Coronary artery (tissue), 2 donors: ENCODE measurements at places on chromosomes 16 and 17.

- DNase-seq = no peak
These were observed 3.9 kb upstream of the KCNJ16 start for GRCh38 chr17:70071127-70071526.

DNA sequence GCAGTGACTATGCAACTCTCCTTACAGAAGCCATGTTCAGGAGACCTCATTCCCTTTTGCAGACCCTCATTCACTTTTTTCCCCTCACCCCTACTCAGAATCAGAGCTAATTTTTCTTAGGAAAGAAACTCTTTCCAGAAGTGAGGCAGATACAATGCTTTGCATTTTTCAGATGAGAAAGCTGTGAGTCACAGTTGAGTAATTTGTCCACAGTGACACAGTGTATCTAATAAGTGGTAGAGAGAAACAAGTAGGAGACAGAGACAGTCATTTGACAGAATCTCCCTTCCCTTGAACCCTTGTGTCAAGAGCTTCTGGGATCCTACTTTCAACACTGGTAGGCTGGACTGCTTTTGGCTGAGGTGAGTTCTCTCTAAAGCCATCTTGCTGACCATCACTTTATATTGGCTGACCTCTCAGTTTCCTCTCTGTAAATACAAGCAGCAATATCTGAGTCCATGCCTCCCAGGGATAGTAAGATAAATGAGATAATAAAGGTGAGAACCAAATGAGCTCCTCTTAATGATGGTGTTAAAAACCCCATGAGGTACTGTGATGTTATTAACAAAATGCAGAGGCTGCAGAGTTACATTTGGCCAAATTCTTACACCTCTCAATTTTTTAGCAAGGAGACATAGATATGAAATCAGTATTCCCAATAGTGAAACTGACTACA lies 130.8 kb downstream of the CA10 start:
- DNase-seq = no peak

DNA sequence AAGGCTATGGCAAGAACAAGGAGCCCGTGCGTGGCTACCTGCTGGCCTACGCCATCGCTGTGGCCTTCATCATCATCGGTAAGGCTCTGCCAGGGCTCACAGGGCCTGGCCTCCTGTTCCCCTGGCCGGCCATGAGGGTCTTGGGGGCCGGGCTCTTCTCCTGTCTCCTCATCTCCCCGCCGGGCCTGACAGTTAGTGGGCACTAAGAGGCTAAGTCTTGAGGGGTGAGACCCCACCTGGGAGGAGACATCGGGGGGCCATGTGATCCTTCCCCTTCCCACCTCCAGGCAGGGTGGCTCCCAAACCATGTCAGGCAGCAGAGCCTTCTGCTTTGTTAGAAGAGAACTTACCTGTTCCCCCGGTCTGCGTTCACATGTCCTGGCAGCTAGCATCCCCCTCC lies 15.2 kb downstream of the SLC12A3 start:
- DNase-seq = no peak

GRCh38 chr17:42354956-42355843 lies 33.0 kb downstream of the STAT3 start:
- no peak for DNase-seq

GRCh38 chr17:76538281-76538931 lies 897 bp upstream of the CYGB start:
- DNase-seq = peak; percentile 73

DNA sequence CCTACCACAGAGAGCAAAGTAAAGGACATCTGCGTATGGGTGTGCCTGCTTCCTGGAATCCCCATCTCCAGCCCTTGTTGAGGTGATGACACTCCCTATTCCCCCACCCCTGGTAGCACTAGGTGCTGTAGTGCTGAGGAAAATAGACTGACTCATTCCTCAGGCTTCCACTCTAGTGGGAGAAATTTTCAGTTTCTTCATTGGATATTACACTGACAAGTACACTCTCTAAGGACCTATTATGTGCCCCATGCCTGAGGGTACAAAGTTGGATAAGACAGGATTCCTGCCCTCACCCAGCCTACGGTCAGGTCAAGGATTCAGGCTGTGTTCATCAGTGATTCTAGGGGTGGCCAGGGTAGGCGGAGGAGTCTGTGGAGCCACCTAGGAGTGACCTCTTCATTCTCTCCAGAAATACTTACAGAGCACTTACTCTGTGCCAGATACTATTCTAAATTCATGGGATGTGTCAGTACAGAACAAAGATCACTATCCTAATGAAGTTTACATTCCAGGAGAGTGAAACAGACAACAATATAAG lies 4.5 kb upstream of the ZC3H7A start:
- DNase-seq = no peak

DNA sequence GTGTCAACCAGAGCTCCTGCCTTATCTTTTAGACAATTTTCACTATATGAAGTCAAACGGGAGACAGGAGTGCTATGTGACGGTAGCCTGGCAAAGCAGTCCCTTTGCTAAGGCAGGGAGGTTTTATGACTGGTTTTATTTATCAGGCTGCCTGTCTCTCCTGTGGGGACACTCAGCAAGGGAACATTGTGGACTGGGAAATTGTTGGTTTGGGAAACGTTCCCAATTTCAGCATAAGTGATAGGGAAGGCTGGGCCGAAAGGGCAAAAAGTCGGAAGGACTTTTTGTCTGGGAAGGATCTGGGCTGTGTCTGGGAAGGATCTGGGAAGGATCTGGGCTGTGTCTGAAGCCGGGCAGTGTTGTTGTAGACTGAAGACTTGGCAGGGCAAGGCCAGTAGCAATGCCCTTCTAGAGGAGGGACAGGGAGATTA lies 211.2 kb downstream of the PARN start:
- DNase-seq = peak; percentile 87

- DNase-seq = no peak
These were observed 44.3 kb upstream of the PSMD7 start for GRCh38 chr16:74252329-74252728.

DNA sequence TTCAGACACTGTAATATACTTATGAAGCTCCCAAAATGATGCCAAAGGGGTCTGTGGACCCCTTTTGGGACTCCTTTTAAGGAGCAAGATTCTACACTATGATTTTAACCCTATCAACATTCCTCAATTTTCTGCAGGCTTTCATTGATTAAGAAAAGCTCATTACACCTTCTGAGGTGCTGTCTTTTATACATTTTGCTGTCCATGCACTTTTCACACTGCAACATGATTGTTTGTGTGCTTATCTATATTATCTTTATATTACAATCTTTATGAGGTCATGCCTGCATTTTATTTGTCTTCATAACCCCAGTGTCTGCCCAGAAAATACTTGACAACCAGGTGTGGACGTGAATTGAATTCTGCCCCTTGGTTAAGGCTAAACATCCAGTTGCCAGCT lies 482.6 kb upstream of the ZFHX3 start:
- DNase-seq = no peak

DNA sequence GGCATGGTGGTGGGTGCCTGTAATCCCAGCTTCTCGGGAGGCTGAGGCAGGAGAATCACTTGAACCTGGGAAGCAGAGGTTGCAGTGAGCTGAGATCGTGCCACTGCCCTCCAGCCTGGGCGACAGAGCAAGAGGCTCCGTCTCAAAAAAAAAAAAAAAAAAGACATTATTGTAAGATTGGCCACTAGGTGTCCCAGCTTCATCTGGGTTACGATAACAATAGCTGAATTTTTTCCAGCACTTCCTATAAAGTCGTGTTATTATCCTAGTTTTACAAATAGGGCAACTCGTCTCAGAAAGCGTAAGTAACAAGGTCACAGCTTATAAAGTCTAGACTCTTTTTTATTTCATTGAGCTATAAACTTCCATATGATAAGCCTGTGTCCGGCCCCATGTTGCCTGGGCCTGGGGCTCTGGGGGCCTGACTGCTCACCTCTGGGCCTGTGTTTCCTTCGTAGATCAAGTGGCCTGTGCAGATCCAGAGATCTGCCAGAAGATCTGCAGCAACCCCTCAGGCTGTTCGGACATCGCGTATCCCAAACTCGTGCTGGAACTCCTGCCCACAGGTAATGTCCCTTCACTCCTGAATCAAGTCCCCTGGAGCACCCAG lies 60.5 kb downstream of the SLC5A11 start:
- DNase-seq = no peak

DNA sequence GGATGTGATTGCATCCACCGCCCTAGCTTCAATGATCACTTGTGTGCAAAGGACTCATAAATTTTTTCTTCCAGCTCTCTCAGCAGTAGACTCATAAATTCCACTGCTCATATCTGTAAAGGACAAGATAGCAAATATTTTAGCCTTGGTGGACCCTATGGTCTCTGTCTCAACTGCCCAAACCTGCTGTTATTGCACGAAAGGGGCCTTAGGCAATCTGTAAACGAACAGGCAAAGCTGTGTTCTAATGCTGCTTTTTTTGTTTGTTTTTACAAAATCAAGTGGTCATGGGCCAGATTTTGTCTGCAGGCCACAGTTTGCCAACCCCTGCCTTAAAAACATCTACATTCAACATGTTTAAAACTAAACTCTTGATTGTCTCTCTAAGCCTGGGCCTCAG lies 34.1 kb downstream of the FAM20A start:
- DNase-seq = no peak
